Right ventricle myocardium superior (tissue), 1 donor: ENCODE measurements at places on chromosomes 4 and X.

DNA sequence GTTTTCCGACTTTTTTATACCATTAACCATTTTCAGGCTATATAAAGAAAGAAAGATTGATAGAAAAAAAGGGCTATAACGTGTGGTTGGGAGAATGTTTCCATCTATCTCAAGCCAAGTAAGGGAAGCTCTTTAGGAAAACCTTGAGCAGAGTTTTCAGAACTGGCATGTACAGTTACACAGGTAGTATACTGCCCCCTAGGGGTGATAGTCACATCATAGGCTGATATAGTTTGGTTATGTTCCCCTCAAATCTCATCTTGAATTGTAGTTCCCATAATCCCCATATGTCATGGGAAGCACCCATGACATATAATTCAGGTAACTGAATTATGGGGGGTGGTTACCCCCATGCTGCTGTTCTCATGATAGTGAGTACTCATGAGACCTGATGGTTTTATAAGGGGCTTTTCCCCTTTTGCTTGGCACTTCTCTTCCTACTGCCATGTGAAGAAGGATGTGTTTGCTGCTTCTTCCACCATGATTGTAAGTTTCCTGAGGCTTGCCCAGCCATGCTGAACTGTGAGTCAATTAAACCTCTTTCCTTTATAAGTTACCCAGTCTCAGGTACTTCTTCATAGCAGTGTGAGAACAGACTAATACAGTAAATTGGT, 186.8 kb downstream of the TMA16 start:
- DNase-seq: no peak

- DNase-seq: no peak
Observed at GRCh38 chr4:125739760-125740159, 425.0 kb downstream of the FAT4 start.

- no peak for DNase-seq
Observed at GRCh38 chr4:54737421-54737820, 79.7 kb downstream of the KIT start.

GRCh38 chrX:15854080-15854655, 445 bp downstream of the AP1S2 start:
- peak; percentile 74 for DNase-seq

- no peak for DNase-seq
Observed at GRCh38 chr4:53646795-53647194, 55.5 kb upstream of the LNX1 start.

DNA sequence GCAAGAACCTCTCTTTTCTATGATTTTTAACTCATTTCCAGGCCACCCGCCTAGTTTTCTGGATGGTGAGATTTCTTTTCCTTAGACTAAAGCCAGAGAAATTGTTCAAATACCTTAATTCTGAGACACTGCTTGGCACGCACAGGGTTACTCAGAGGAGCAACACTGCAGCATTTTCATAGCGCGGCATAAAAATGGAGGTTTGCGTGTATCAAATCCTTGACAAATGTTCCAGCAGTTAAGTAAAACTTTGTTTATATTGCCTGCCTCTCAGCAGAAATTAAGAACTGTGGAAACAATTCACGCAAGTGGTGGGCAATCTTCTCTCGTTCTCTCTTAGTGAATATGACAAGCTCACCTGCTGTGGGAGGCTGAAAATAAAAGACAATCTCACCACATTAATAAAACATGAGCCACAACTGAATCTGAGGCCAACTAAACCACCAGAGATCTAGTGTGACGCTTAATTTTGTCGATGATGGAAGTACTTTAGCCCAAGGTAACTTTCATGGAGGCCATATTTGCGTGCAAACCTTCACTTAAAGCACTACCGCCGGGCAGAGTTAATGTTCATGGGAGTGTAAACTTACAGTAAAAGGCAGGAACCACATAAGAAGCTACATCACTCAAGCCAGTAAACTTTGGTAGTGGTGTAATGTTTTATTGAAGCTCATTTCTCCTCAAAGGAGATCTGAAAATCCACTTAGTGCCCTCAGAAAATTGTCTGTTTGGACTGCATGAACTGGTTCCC, 894.8 kb upstream of the EPHA5 start:
- no peak for DNase-seq

DNA sequence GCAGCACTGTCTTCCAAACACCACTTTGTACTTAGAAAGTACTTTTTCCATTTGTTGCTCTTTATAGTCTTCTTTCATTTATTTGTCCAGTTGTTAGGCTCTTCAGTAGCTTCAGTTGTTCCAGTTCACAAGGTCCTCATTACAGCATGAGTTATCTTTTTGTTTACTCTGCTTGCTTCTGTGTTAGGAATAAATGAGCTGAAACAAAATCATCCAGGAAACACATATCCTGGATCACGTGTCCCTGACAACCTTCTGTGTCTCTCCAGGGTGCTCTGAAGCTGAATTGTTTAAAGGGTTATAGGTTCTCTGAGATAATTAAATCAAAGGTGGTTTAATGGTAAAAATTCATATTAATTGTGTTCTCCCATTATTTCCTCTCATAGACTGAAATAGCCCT, 19.9 kb upstream of the KLHL8 start:
- DNase-seq: no peak

DNA sequence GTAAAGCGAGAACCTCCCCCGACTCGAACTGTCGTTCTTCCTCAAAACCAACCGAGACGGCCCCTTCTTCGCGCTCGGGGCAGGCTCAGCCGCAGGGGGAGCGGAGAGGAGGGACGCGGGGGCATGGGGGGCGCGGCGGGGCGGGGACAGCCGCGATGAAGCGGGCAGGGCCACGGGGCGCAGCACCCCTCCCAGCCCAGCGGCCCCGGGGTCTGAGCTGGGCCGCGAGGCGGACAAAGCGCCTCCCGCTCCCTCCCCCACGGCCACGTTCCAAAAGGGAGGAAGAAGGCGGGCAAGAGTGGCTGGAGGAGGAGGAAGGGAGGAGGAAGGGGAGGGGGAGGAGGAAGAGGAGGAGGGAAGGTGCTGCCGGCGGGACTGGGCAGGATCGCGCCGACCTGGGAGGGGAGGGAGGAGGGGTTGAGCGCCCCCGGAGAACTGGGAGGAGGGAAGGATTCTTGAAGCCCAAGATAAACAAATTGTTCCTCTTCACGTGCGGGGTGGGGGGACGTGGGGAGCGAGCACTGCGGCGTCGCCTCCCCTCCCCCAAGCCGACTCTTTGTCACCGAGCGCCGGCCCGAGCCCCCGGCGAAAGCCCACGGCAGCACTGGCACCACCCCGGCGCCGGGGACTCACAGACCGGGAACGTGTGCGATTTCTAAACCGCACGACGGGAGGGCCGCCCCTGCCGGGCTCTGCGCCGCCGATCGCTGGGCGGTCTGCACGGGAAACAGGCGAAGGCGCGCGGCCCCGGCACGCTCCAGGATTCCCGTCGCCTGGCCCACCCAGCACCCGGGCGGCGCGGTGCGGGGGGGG, 2.9 kb downstream of the MAML3 start:
- peak; percentile 91 for DNase-seq

GRCh38 chr4:139776235-139776634, 110.6 kb downstream of the MGST2 start:
- no peak for DNase-seq

GRCh38 chr4:119939071-119939995, 127.3 kb downstream of the MAD2L1 start:
- no peak for DNase-seq

DNA sequence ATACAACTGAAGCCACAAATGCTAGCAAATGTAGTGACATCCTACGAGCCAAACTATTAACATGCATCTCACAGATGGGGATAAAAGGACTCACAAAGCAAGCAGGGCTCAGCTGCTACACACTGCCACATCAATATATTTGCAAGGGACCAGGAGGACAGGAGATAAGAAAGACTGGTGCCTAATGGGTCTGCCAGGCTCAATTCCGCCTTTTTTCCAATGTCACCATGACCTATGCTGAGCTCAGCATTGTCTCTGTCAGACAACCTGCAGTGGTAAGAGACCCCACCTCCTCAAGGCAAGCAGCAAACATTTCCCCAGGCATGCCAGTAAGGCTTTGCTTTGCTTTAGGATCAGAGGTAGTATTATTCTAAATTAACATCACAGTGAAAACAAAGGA, 435 bp downstream of the DCX start:
- no peak for DNase-seq

DNA sequence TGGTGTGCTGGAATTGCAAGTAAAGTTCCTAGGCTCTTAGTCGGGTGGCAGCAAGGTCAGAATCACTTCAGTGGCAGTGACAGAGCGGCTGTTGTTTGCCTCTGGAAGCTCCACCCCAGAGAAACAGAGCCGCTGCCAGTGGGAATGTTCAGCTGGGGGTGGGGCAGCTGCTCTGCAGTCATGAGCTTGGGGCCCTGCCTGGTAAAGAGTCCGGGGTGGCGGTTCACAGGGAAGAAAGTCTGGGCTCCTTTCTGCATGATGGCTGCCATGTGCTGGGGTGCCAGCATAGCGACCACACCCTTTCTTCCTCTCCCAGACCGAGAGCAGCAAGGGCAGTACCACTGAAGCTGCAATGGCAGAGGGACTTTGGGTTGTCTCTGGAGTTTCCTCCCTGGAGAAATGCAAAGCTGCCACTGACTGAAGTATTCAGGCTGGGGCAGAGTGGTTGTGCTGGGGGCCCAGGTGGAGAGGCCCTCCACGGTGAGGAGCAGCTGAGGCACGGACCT, 108.8 kb upstream of the CENPE start:
- peak; percentile 42 for DNase-seq

DNA sequence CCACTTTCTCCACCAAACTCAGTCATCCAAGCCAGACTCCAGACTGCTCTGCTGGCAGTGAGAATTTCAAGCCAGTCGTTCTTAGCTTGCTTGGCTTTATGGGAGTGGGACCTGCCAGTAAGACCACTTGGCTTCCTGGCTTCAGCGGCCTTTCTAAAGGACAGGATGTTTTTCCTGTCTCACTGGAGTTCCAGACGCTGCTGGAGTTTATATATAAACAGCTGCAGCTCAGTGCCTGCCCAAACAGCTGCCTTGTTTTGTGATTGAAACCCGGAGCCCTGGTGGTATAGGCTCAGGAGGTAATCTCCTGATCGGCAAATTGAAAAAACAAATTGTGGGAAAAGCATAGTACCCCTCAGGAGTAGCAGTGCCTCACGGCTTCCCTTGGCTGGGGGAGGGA, 1165.8 kb upstream of the ADGRL3 start:
- no peak for DNase-seq

DNA sequence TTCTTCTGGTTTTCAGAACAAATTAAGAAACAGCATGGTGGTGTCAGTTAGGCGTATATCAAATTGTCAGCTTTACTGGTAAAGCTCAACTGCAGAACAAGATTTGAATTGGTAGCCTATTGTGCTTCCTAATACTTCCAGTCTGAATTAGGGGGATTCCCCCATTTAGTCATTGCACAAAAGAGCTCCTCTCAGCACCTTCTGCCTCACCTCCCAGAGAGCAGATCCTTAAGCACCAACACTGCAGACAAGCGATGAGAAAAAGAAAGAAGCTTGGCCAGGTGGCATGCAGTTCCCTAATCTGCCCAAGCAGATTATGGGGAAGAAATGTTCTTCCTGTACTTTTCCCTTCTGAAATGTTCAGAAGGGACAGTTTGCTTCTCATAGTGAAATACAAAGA, 9.2 kb downstream of the MAP9 start:
- no peak for DNase-seq

DNA sequence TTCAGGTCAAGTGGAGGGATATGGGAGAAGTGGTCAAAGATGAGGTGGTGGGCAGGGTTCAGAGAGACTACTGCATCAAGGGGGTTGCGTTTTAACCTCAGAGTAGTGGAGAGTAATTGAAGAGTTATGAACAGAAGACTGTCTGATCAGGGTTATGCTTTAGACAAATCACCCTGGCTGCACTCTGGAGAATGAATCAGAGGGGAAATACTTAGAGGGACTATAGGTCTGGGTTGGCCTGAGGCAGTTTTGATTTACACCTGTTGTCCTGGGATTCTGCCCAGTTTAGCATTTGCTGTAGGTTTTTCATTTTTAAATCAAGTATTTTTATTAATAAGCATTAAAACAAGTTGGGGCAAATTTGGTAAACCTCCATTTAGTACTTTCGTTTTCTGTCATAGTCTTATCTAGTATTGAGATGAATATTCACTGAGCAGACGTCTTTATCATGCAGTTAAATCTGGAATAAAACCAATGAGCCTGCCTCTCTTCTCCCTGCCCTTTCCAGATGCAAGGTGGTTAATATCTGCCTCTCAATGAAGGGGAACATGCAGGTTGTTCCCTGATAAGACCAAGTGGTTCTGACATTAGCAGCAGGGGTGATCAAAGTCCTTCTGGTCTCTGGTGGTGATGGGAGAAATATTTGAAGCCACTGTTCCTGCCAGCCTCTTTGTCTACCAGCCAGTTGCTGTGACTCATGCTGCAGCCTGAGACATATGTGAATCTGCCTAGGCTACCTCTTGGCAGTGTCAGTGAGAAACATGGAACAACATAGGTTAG, 116.0 kb upstream of the RPS6KA3 start:
- no peak for DNase-seq

GRCh38 chr4:153113061-153113837, 91.0 kb upstream of the TRIM2 start:
- no peak for DNase-seq

DNA sequence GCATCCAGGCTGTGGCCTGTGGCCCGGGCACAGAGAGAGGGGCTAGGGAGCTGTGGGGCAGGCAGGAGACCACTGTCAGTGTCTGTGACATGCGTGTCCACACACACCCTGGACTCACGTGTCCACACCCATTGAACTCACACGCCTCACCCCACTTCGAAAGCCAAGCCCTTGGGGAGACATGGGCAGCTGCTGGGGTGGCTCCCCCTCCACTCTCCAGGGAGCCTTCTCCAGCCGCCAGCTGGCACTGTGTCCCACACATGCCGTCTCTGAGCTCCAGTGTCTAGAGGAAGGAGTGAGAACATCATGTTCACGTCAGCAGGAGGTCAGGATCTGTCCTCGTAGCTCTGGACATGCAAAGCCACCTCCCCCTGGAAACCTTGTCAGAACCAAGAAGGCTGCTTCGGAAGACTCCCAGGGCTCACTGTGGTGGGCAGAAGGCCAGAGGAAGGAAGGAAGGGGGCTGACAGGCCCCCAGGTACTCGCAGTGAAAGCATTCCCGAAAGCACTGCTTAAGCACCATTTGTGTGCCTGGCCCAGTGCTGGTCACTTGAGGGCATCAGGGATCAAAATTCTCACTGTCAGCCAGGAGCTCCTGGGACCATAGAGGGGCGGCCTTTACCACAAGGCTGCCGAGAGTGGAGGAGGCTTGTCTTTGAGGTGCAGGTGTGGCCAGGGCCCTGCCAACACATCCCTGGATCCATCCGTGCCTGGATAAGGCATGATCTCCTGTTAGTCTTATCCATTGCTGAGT, 61.4 kb downstream of the HTRA3 start:
- peak; percentile 89 for DNase-seq

- DNase-seq: no peak
Observed at GRCh38 chr4:140612357-140612756, 43.6 kb upstream of the UCP1 start.

DNA sequence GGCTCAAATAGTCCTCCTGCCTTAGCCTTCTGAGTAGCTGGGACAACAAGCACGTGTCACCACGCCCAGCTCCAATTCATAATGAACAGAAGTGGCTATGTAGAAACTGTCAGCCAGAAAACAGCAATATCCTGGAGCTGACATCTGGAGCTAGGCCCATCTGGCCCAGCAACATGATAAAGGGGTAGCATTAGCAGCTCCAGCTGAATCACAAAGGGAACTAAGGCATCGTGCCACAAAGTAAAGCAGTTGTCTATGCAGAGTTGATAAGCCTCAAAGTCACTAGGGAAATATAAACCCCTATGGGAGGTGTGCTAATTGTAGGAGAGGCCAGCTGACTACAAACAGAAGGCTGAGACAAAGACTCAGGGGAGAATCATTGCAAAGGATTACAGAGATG, 270.5 kb upstream of the GPC4 start:
- DNase-seq: peak; percentile 30
